ENCODE measurements at places on chromosomes 4 and X. TPM values are rescaled to one million over a fixed set of nuclear protein-coding genes. Genes with fewer than 3 reads are reported as not detected.

The PLXNA3 gene
- total RNA-seq = 7.3 TPM

The ASB11 gene
- total RNA-seq = not detected

The MTNR1A gene
- 1.6 TPM for total RNA-seq

The CCDC110 gene
- 20.1 TPM for total RNA-seq

The UXT gene
- 41.9 TPM for total RNA-seq

The CCNA2 gene
- total RNA-seq = 0.52 TPM

The LPAR4 gene
- total RNA-seq = not detected

The IL2RG gene
- total RNA-seq = 0.52 TPM

The AMBN gene
- total RNA-seq = not detected

The NAP1L2 gene
- total RNA-seq = 0.66 TPM

The RELL1 gene
- total RNA-seq = 12.5 TPM

GRCh38 chrX:47864785-47865184 is 28.1 kb downstream of the ZNF81 start:
- no peak for DNase-seq

DNA sequence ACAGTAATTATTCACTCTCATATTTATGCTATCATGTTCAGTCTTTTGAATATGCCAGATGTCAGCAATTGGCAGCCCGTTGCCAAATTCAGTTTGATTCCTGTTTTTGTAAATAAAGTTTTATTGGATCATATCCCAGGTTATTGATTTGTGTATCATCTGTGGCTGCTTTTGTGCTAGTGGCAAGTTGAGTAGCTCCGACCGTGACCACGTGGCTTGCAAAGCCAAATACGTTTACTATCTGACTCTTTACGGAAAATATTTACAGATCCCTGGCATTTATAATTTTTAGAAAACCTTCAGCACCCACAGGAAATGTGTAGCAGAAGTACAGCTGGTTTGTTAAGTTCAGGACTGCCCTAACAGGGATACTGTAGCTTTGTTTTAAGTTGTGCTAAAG is 67.4 kb downstream of the VCX2 start:
- no peak for DNase-seq

- DNase-seq = no peak
These were observed 935.0 kb upstream of the INTU start for GRCh38 chr4:126697748-126698147.

DNA sequence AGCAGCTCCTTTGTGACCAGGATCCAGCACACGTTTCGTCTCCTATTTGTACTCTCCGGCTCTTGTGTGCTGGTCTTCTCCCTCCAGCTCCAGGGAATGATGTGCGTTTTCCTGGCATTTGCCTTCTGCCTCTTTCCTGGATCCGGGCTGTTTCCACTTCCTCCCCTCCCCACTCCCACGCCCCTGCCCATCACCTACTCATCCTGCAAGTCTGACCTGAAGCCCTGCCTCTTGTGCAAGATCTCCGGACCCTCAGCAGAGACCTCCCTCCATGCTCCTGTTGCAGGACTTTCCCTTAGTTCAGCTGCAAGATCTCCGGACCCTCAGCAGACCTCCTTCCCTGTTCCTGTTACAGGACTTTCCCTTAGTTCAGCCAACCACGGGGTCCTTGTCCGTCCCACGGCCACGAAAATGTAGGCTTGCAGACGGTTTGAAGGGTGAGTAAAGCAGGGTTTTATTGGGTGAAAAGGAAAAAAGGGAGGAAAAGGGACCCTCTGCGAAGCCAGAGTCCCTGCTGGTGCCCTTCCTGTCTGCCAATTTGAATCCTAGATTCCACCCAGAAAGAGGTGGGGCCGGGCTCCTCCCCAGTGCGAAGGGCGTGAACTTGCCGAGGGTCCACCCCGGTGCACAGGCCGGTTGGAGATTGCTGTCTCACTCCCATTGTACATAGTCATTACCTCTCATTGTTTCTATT is 74.4 kb upstream of the IRF2 start:
- no peak for DNase-seq

- DNase-seq = no peak
These were observed 334.7 kb downstream of the PPP1R2C start for GRCh38 chrX:42443267-42443666.

- no peak for DNase-seq
These were observed 251.6 kb downstream of the CRLF2 start for GRCh38 chrX:960821-961220.

DNA sequence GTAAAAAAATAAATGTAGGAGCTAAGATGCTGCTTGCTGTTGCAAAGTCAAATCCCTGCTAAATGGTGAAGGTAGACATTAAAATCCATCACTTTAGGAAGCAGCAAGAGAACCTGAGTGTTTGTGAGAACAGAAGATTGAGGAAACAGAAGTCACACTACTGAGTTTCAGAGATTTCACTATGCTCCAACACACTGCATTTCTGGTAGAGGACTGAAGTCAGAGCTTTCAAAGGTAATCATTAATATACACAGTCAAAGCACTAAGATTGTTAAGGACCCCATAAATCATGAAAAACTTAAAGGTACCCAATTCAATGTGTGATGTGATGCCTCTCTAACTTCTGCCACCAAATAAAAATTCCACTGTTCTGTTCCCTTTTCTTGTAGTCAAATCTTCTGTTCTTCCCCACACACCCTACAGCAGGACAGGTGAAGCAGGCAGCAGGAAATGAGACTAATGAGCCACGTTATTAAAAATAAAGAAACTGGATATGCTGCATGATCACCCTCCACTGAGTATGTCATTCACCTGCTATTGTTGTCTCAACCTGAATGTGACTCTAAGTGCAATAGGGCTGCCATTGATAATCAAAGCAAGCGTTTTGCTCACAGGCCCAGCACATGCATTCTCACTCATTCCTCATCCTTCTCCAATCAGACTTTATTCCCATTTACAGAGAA is 28.9 kb upstream of the APELA start:
- DNase-seq = no peak

DNA sequence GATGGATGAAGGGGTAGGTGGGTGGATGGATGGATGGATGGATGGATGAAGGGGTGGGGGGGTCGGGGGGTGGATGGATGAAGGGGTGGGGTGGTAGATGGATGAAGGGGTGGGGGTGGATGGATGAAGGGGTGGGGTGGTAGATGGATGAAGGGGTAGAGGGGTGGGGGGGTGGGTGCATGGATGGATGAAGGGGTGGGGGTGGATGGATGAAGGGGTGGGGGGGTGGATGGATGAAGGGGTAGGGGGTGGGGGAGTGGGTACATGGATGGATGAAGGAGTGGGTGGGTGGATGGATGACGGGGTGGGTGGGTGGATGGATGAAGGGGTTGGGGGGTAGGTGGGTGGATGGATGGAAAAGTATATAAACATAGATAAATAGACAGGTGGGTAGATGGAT is 74.2 kb downstream of the PRKX start:
- DNase-seq = no peak

GRCh38 chr4:83223781-83224180 is 60.8 kb downstream of the COQ2 start:
- no peak for DNase-seq

DNA sequence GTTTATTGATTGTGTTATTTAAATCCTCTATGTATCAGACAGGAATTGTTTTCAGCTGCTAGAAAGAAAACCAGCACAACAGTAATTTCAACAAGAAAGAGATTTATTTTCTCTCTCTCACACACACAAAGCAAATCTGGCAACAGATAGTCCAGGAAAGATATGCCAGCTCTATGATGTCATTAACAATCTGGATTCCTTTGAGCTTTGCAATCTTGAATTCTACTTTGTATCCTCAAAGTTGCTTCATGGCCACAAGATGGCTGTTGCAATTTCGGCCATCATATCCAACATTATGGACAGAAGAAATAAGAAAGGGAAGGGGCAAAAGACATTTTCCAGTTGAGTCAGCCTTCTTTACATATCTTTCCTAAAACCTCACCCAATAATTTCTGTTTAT is 19.8 kb upstream of the FMR1 start:
- no peak for DNase-seq

GRCh38 chrX:153921511-153922446 is 4.3 kb downstream of the ARHGAP4 start:
- DNase-seq = no peak

DNA sequence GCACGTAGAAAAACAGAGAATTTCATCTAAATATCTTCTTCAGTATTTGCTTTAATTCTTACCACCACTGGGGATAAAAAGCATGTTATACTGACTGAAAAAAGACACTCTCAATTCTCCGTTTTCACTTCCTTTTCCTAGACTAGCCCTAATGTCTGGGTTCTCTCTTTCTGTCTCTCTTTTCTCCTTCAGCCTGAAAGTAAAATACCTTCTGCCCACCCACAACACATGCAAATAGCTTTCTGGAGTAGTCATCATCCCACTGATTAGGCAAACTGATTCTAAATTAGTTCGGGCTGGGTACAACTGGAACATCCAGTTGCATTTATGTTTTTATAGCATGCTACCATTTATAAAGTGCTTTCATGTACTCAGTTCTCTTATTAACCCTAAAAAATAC is 142.4 kb upstream of the ANKRD50 start:
- DNase-seq = no peak

DNA sequence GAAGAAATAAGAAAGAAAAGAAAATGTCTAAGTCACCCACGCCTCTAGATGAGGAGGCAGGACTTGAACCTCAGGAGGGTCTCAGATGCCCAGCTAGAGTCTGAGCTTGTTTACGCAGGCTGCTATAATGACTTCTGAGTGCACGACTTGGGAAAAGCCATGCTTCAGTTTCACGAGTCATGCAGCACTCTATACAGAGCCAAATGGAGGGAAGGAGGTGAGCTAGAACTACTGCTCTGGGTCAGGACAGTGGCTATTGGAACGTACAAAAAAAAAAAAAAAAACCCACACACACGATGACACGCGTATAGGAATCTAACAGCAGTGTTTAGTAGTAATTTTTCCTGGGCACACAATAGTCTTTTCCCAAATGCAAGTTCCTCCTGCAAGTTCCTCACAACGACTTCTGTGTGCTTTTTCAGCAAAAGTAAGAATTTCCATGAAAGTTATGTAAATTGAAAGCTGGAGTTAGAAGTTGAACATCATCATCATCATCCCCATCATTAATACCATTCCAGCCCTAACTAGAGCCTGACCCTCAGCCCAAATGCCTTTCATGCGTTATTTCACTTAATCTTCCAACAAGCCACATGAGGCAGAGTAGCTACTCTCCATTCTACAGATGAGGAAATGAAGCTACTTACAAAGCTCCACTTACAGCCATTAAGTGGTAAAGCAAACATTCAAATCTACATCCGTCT is 36.6 kb downstream of the IRF2 start:
- no peak for DNase-seq

DNA sequence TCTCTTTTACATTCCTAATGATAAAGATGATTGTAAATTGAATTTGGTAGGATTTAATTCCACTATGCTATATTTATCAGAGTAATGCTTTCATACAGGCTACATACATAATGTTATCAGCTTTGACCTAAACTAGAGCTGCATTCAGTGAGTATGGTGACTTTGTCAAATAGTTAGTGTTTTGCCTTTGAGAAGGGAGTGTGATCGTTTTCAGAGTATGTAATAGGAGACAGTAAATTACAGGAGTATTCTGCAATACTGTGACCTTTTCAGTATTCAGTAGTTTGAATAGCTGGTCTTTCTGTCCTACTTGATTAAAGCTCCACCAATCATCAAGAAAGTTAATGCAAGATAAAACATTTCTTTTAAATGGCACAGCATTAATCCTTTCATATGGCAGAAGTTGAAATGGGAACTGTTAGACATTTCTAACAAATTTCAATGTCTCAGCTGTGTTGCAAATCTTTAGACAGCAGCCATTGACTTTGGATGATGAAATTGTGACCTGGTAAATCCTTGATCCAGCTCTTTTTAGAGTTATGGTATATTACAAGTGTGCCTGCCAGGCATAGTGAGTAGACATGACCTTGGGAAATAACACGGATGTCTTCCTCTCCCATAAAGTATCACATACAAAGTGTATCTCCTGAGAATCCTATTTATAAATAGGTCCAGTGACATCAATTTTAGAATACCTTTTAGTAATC is 455.3 kb downstream of the KCTD8 start:
- DNase-seq = no peak

DNA sequence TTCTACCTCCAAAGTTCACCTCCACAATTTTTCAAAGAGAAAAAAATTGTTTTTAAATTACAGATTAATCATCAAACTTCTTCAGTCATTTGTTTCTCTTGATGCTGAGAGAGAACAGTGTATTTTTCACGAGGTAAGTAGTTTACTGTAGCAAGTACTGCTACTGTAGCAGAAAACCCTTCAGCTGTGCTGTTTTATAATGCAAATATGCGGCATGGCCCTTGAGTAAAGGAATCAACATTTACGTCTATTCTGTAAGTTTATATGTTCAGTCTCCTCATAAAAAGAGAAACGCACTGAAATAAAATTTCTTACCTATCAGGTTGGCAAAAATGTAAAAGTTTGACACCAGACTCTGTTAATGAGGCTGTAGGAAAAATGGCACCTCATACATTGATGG is 399.0 kb downstream of the NKX6-1 start:
- DNase-seq = no peak

GRCh38 chr4:20044966-20045365 is 206.7 kb upstream of the SLIT2 start:
- no peak for DNase-seq

DNA sequence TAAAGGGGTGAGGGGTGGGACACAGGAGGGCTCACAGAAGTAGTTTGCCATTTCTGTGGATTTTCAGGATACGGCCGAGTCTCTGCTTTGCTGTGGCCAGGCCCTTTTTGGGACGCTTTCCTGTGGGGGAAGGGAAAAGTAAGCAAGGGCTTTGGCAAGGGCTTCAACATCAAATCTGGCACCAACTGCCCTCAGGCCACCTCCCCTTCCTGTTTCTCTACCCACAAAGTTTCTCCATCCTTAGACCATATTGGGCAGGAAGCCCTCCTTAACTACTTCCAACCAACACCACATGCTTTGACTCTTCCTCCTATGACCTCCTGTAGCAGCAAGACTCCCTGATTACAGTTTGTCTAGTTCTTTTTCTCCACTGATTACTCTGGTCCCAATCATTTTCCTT is 105.1 kb downstream of the PHF8 start:
- DNase-seq = no peak

DNA sequence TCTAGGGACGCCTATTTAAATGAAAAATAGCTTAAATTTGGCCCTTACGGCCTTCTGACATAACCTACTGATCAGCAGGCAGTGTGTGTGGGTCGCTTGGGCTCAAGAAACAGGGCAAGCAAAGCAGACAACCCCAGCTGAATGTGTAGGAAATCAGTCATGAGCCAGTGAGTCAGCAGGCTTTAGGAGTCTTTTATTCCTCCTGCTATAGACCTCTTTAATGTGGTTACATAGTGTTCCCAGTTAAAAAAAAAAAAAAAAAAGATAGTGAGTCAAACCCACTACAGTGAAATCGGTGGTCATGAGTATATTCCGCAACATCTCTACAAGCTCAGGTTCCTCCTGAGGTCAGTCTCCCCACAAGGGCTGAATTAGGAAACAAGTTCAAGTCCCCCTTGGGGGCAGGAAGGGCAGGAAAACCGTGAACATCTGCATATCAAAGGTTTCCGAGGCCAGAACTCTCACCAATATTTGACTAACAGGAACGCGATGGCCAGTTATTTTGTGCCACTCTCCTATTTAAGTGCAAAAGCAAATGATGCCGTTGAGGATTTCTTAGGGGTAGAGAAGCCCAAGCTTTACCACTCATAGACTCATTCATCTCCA is 32.7 kb downstream of the ACSL1 start:
- no peak for DNase-seq

GRCh38 chr4:162401021-162401420 is 237.2 kb upstream of the FSTL5 start:
- DNase-seq = no peak

- DNase-seq = no peak
These were observed 30.4 kb downstream of the LAMTOR3 start for GRCh38 chr4:99863804-99864203.

GRCh38 chr4:73669410-73670183 is 49.4 kb upstream of the RASSF6 start:
- no peak for DNase-seq

- DNase-seq = no peak
These were observed 549.1 kb upstream of the EPHA5 start for GRCh38 chr4:66219401-66219800.
